Natural killer cell (primary cell): ENCODE measurements at places on chromosomes 16 and 17. TPM values are rescaled to one million over a fixed set of nuclear protein-coding genes. Genes with fewer than 3 reads are reported as not detected.

GRCh38 chr16:5972747-5973146 is 875.2 kb upstream of the EEF2KMT start:
- H3K27ac ChIP-seq = no peak overlapping the region
- DNase-seq = no peak
- no peaks in the 10 kb centered on the region for H3K36me3 ChIP-seq
- H3K4me3 ChIP-seq = no peak overlapping the region
- H3K27me3 ChIP-seq = no peaks in the 10 kb centered on the region
- no peaks in the 10 kb centered on the region for H3K4me1 ChIP-seq

DNA sequence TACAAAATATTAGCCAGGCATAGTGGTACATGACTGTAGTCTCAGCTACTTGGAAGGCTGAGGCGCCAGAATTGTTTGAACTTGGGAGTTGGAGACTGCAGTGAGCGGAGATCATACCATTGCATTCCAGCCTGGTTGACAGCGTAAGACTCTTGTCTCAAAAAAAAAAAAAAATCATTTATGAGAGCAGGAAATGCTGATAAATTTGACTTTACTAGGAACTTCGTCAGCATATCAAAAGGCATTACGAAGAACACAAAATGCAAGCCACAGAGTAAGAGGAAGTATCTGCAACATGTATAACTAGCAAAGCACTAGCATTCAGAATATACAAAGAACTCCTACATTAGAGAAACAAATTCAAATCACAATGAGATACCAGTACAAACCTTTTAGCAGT is 279.3 kb downstream of the ZFHX3 start:
- H3K4me3 ChIP-seq = no peak overlapping the region
- H3K27ac ChIP-seq = no peak overlapping the region
- DNase-seq = no peak
- H3K27me3 ChIP-seq = no peaks in the 10 kb centered on the region

GRCh38 chr17:46972346-46972745 is 6.7 kb downstream of the RPRML start:
- no peak overlapping the region for H3K4me3 ChIP-seq
- no peak for DNase-seq
- H3K36me3 ChIP-seq = no peaks in the 10 kb centered on the region

DNA sequence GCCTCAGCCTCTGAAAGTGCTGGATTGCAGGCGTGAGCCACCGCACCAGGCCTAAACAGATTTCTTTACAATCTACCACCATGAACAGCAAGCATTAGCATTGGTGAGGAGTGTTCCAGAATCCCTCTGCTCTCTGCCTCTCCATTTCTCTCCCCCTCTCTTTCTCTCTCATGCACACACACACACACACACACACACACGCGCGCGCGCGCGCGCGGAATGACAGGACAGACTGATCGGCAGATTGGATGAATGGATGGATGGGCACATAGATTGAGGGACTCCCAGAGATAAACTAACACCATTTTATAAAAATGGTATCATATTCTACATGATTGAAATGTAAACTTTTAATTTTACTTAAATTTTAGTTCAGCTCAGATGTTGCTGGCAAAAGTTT is 3.3 kb downstream of the CARD14 start:
- H3K36me3 ChIP-seq = no peaks in the 10 kb centered on the region
- H3K27ac ChIP-seq = no peak overlapping the region
- H3K27me3 ChIP-seq = no peaks in the 10 kb centered on the region

The STH gene
- total RNA-seq = not detected

GRCh38 chr17:3755335-3756030 is 31.8 kb downstream of the HASPIN start:
- H3K4me3 ChIP-seq = no peak overlapping the region
- DNase-seq = no peak
- H3K27ac ChIP-seq = peak overlapping the region; percentile 64
- H3K27me3 ChIP-seq = no peaks in the 10 kb centered on the region
- no peaks in the 10 kb centered on the region for H3K36me3 ChIP-seq
- H3K4me1 ChIP-seq = peaks cover 35% of the 10 kb centered on the region

The HIC1 gene
- total RNA-seq = 26.4 TPM

The GRIN2C gene
- not detected for total RNA-seq

DNA sequence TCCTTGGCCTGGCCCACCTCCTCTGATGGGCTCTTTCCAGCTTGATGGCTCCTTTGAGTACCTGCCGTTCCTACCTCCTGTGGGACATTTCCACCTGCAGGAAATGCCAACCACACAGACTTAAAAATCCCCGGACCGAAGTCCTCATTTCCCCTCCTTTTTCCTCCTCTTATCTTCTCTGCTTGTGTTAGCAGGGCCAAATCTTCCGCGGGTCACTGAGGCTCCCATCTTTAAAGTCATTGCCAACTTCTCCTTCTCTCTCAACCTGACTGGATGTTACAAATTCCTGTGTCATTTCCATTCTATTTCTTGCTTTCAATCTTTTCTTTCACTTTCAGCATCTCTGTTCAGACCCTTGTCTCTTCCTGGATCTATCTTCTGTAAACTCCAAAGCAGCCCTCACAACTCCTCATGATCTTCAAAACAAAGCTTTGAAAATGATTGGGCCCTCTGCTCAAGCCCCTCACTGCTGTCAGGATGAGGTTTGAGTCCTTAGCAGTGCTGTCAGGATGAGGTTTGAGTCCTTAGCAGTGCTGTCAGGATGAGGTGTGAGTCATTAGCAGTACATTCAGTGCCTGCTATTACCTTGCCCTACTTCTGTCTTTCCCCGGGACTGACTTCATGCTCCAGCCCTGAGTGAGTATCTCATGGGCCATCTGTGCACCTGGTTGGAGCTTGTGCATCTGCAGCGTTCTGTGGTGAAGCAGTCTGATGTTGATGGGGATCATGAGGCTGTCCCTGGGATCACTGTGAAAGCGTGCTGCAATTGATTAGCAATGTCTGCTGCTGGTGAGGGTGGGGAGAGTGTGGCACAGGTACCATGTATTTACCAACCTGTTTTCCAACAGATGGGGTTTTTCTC is 100.1 kb downstream of the IRF8 start:
- peaks cover 29% of the 10 kb centered on the region for H3K4me1 ChIP-seq
- no peaks in the 10 kb centered on the region for H3K36me3 ChIP-seq
- no peak overlapping the region for H3K27ac ChIP-seq
- H3K4me3 ChIP-seq = no peak overlapping the region
- no peak for DNase-seq

The FOXJ1 gene
- total RNA-seq = 0.21 TPM

The OTOP3 gene
- not detected for total RNA-seq

DNA sequence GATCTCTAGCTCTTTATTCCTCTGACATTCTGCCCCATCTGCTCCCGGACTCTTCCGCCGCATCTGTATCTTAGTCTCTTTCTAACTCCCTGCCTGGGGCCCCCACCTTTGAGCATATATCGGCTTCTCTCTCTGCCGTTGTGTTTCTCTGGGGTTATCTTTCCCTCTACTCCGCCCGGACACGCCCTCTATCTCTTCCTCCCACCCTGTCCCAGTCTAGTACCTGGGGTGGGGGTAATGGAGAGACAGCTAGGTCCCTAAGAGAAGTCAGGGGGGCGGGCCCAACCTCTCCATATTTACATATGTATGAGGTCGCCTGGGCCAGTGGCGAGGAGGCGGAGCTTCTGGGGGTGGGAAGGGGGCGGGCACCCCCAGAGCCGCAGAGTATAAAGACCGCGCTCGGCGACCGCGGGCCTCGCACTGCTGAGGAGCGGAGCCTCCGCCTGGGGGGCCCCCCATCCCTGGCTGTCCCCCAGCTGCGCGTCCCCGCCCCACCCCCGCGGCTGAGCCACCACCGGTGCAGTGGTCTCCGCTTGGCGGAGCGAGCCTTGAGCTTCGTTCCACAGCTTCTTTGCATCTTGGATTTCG is at the start of gene ATP1B2:
TSS of gene ATP1B2 (plus strand) at position 418 of the 588 bp plus-strand sequence. CDS start 593 bp downstream, outside the sequence.
- H3K36me3 ChIP-seq = no peaks in the 10 kb centered on the region
- H3K4me1 ChIP-seq = peaks cover 19% of the 10 kb centered on the region
- H3K27me3 ChIP-seq = peaks cover 24% of the 10 kb centered on the region
- H3K4me3 ChIP-seq = peak within 1 kb of the TSS; percentile 27
- H3K27ac ChIP-seq = no peak within 1 kb of the TSS

The CACNG5 gene
- total RNA-seq = not detected

The CTF1 gene
- 0.47 TPM for total RNA-seq

The TMEM92 gene
- not detected for total RNA-seq

- peaks cover 34% of the 10 kb centered on the region for H3K27me3 ChIP-seq
- H3K4me3 ChIP-seq = no peak overlapping the region
- no peak overlapping the region for H3K27ac ChIP-seq
These were observed 30.9 kb downstream of the DCAKD start for GRCh38 chr17:45020354-45021138.

- H3K27ac ChIP-seq = no peak overlapping the region
- H3K27me3 ChIP-seq = no peaks in the 10 kb centered on the region
- DNase-seq = no peak
These were observed 1.6 kb upstream of the GAST start for GRCh38 chr17:41710472-41711090.

DNA sequence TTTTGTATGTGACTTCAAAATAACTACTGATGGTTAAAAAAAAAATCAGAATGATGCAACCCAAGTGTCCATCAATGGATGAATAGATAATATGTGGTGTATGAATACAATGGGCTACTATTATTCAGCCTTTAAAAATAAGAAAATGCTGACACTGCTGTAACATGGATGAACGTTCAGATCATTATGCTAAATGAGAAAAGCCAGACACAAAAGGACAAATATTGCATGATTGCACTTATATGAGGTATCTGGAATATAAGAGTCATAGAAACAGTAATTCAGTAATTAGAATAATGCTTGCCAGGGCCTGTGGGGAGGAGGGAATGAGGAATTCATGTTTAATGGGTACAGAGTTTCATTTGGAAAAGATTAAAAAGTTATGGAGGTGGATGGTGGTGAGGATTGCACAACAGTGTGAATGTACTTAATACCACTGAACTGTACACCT is 25.4 kb downstream of the TENT4B start:
- no peak overlapping the region for H3K4me3 ChIP-seq
- H3K27me3 ChIP-seq = no peaks in the 10 kb centered on the region
- DNase-seq = no peak
- no peak overlapping the region for H3K27ac ChIP-seq
- H3K4me1 ChIP-seq = no peaks in the 10 kb centered on the region
- H3K36me3 ChIP-seq = no peaks in the 10 kb centered on the region

GRCh38 chr17:26774291-26775218 is 519.4 kb upstream of the WSB1 start:
- H3K4me1 ChIP-seq = no peaks in the 10 kb centered on the region
- no peak overlapping the region for H3K4me3 ChIP-seq
- no peaks in the 10 kb centered on the region for H3K36me3 ChIP-seq
- H3K27me3 ChIP-seq = no peaks in the 10 kb centered on the region
- no peak for DNase-seq

DNA sequence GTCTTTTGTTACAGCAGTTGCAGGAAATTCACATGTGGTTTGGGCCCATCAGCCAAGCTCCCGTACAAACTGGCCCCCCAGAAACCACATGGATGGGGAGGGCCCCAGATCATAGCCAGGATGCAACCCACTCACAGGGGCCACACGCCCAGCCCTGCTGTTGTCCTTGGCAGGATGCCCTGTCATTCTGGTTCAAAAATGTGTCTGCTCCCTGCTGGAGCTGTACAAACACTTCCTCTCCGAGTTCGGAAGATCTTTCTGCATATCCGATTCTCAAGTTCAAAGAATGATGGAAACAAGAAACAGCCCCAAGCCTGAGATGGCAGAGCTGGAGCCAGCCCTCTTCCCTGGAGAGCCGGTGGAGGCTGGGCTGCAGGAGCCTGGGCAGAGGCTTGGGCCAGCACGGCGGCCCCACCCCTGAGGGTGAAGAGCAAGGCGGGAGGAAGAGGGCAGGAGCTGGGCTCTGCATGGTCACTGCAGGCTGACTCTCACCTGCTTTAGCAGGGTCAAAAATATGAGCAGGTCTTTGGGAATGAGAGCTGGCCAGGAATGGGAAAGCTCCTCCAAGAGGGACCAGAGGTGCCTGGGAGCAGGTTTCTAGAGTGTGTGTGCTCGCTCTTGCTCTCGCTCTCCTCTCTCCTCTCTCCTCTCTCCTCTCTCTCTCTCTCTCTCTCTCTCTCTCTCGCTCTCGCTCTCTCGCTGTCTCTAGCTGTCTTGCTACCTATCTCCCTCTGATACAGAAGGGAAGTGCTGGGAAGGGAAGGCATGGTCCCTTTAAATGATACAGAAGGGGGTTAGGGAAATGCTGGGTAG is 34.7 kb upstream of the ENPP7 start:
- DNase-seq = no peak
- no peaks in the 10 kb centered on the region for H3K27me3 ChIP-seq
- H3K36me3 ChIP-seq = no peaks in the 10 kb centered on the region
- no peak overlapping the region for H3K27ac ChIP-seq
- H3K4me3 ChIP-seq = no peak overlapping the region

DNA sequence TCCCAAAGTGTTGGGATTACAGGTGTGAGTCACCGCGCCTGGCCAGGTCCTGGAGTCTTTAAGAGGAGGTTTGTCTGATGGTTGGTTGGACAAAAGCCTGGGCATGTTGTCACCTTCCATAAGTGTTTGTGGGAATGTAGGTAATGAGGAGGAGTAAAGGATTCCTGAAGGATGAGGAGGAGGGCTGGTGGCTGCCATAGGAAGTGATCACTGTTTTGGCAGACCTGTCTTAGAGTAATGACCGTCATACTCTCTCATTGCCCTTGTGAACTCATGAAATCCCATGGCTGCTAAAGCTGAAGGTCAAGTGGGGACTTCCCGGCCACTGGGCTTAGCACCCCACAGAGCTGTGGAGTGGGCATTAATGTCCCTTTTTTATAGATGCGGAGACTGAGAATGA is 40.5 kb downstream of the TENT4B start:
- H3K27ac ChIP-seq = no peak overlapping the region
- no peak for DNase-seq
- no peaks in the 10 kb centered on the region for H3K36me3 ChIP-seq
- no peaks in the 10 kb centered on the region for H3K27me3 ChIP-seq

DNA sequence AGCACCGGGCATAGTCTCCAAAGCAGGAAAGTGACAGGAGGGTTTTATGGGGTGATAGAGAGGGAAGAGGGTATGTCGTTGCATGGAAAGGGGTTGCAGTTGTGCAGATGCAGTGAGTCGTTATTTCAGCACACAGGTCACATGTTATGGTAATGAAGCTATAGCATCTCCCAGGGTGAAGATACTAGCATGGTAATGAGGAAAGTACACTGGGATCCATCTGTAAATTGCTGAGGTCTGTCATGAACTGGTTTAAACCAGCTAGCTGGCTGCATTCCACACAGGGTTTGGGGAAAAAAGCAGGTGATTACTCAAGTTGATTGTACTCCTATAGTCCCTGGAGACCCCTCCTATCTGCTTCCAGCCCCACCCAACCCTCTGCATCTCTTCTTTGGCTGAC is 11.7 kb downstream of the COX11 start:
- DNase-seq = no peak
- H3K4me3 ChIP-seq = no peak overlapping the region
- H3K4me1 ChIP-seq = no peaks in the 10 kb centered on the region
- H3K27me3 ChIP-seq = no peaks in the 10 kb centered on the region
- no peak overlapping the region for H3K27ac ChIP-seq
- peaks cover 15% of the 10 kb centered on the region for H3K36me3 ChIP-seq

The NPIPB6 gene
- 4.1 TPM for total RNA-seq

GRCh38 chr16:10965440-10966061 is 21.2 kb downstream of the CLEC16A start:
- H3K27me3 ChIP-seq = no peaks in the 10 kb centered on the region
- peaks cover 11% of the 10 kb centered on the region for H3K4me1 ChIP-seq
- DNase-seq = no peak
- H3K4me3 ChIP-seq = no peak overlapping the region
- peaks cover 24% of the 10 kb centered on the region for H3K36me3 ChIP-seq
- no peak overlapping the region for H3K27ac ChIP-seq

The TNS4 gene
- total RNA-seq = 1.8 TPM

The EFCAB13 gene
- total RNA-seq = 5.8 TPM

- H3K27ac ChIP-seq = no peak overlapping the region
- H3K36me3 ChIP-seq = no peaks in the 10 kb centered on the region
- no peak overlapping the region for H3K4me3 ChIP-seq
- H3K4me1 ChIP-seq = peaks cover 47% of the 10 kb centered on the region
- peak; percentile 65 for DNase-seq
These were observed 12.1 kb upstream of the CBX8 start for GRCh38 chr17:79808763-79809529.
